ENCODE measurements at places on chromosomes 2 and 18.

DNA sequence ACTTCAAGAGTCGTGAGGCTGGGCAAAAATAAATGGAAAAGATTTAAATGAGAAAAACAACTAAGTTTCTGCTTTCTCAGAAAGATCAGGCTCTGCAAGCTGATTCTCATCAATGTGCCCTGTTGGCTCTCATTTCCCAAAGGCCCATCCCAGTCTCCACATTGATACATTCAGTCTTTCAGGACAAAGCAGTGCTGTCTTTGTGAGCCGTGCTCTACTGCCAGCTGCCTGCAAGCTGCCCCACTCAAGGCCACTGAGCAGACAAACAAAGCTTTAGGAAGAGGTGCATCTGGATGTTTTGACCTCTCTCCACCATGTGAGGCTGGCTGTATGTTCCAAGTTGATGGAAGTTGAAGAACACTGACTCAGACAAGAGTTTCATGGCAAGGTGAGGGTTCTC is 48.8 kb downstream of the FSHR start:
- DNase-seq = no peak

DNA sequence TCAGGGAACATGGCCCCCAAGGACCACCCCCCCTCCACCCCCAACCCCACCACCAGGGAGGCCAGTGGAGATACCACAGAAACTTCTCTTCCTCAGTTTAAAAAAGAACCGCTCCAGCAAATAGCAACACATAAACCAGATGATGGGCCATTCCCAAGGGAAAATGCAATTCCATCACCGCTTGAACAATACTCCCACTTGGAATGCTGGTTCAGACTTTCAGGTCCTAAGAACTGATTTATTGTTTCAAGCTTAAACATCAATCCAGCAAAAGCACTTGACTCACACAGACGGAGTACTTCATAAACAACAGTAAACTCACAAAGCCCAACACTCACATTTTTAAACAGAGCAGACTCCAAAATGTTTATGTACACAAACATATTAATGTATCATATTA is 6.9 kb downstream of the HDAC4 start:
- no peak for DNase-seq

DNA sequence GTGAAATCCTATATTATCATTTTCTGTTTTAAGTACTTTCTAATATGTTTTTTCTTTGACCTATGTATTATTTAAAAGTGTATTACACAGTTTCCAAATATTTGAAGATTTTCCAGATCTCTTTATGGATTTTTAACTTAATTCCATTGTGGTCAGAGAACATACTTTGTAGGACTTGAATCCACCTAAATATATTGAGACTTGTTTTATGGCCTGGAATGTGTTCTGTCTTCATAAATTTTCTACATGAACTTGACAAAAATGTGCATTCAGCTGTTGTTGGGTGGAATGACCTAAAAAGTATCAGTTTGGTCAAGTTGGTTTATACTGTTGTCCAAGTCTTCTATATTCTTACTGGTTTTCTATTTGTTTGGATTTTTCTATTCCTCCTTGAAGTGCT is 33.8 kb upstream of the TMEM247 start:
- DNase-seq = no peak

- no peak for DNase-seq
Measured at GRCh38 chr2:98458207-98458606, 13.5 kb downstream of the INPP4A start.

GRCh38 chr2:109260886-109261700 is 132.1 kb downstream of the SH3RF3 start:
- no peak for DNase-seq

DNA sequence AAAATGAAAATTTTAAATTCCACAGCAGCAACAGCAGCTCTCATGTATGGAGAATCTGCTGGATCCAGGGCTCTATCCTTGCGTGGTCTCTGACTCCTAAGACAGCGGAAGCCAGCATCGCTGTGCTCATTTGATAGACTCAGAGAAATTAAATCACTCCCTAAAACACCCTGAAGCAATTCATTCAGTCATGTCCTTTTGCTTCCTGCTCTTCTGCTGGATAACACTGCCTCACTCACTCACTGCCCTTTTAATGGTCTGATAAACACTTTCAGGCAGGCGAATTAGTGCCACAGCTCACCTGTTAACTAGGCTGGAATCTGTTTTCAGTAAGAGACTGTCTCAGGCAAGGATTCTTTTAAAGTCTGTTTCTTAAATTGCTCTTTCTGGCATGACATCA is 10.0 kb downstream of the WIPF1 start:
- no peak for DNase-seq

DNA sequence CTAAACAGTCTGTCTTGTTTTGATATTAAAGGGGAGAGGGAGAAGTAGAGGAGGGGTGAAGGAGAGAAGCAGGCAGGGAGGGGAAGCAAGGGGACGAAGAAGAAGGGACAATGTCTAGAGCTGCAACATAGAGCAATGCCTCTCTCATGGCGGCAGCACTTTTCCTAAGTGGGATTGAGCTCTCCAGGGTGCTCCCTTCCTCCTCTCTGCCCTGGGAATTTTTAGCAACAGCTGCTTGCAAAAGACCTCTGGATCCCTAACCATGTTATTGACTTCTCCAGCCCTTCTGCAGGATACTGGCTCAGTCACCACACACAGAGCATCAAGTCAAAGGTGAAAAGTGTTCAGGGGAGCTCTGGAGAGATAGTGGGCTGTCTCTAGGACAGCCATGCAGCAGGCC is 734.9 kb downstream of the EPHA4 start:
- no peak for DNase-seq

DNA sequence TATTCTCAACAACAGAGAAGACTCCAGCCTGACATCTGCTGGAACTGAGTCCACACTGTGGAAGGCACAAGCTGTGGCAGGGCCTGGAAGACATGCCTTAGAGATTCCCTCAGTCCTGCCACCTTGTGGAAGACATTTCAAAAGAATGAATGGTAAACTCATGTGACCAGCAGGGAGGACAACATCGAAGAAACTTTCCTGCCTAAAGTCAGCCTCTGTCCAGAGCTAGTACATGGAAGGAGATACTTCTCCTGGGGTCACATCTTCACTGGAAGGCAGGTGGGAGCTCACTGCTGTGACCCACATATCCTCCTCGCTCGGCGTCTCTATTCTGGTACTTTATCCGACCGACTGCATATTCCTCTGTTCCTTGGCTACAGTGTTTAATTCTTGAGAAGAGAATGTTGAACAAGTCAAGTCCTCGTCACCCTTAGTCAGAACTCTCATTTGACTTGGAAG is 59.5 kb downstream of the PUM2 start:
- no peak for DNase-seq

GRCh38 chr2:46117379-46117778 is 179.8 kb upstream of the EPAS1 start:
- DNase-seq = no peak

GRCh38 chr2:218471036-218471435 is 52.1 kb downstream of the VIL1 start:
- DNase-seq = no peak

- no peak for DNase-seq
Measured at GRCh38 chr2:146602383-146602782, 1242.4 kb upstream of the ACVR2A start.

GRCh38 chr2:58313926-58314325 is 72.8 kb upstream of the FANCL start:
- no peak for DNase-seq

DNA sequence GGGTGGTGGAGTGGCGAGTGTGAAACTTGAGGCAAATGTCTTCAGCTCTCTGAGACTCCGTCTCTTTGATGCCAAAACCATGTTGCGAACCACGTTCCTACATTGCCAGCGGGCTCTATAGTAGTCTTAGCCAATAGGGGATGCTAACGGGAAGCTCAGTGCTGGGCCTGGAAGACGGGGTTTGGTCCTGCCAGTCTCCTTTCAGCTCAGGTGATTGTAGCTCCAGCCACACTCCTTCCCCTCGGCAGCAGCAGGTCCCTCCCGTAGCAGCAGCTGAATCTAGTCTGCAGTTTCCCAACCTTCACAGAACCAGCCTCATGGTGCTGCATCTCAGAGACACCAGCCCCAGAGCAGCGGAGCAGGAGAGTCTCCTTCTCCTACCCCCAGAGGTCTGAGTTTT is 109.7 kb downstream of the TFCP2L1 start:
- no peak for DNase-seq

- no peak for DNase-seq
Measured at GRCh38 chr2:118981632-118982031, 39.6 kb downstream of the MARCO start.

DNA sequence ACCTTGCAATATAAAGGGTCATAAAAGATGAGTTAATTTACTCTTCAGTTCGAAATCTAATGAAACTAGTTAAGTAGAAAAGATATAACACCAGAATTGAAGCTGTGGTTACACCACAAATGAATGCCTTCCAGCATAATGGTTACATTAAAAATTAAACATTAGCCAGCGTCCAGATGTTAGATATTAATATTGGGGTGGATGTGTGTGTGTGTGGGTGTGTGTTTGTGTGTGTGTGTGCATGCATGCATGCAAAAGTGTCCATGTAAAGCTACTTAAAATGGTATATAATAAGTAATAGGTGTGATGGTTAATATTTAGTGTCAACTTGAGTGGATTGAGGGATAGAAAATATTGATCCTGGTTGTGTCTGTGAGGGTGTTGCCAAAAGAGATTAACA is 170.4 kb upstream of the FN1 start:
- DNase-seq = no peak

- peak; percentile 38 for DNase-seq
Measured at GRCh38 chr18:35158728-35159450, 81.9 kb upstream of the ZNF397 start.

GRCh38 chr2:167555098-167555720 is 666.9 kb downstream of the XIRP2 start:
- DNase-seq = no peak

DNA sequence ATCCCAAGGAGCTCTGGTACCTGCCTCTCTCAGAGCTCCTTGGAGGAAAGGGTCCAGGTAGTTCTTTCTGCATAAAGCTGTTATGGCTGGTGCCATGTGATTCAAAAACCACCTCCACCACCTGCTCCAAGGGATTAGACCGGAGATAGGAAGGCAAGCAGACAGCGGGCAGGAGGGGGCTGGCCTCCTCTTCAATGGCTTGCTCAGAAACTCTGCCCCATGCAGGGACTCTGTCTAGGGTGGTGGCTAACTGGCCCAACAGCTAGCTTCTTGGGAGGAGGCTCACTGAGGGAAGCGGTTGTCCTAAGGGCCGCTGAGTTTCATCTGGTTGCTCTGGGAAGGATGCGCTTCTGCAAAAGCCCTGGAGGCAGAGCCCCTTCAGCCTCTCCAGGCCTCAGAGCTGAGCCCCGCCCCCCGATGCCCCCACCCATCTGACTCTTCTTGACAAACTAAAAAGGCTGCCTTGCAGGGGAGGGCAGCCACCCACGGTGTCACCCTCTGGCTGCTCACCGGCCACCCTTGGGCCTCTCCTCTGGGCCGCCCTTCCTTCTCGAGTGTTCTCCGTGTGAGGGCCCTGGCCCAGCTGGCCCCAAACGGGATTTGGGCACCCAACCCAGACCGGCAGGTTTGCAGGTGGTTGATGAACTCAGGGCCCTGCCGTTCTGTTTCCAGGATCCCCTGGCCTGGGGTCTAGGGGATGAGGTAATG is 90.2 kb downstream of the MCFD2 start:
- no peak for DNase-seq

- DNase-seq = no peak
Measured at GRCh38 chr2:11955314-11955713, 208.9 kb downstream of the LPIN1 start.

DNA sequence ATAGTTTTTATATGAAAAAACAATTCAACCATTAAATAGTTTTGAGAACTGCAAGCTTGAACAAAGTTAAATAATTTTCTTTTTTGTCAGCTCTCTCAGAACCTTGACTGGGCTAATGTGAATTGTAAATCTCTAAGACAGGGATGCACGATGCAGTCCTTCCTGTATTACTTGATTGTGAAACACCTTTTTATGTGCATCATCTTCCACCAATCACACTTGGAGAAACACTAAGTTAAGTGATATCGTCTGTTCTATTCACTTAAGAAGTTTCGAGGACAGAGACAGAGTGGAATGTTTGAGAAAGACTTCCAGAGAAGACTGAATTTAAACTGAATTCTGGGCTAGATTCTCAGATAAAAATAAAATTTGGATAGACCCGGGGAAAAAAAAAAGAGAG is 238.2 kb downstream of the MREG start:
- no peak for DNase-seq

- DNase-seq = no peak
Measured at GRCh38 chr2:116491292-116491691, 1323.2 kb upstream of the DDX18 start.

GRCh38 chr2:47265158-47265557 is 110.0 kb upstream of the STPG4 start:
- DNase-seq = no peak

GRCh38 chr2:229087267-229087666 is 183.8 kb downstream of the PID1 start:
- no peak for DNase-seq

All from activated T-cell treated with anti-CD3 and anti-CD28 coated beads, Interleukin-2, amount 50 U/mL, for 48 hours (primary cell).